ENCODE measurements at places on chromosomes 2 and 18.

- no peak for DNase-seq
Measured at GRCh38 chr2:206378835-206379234, 64.5 kb upstream of the ADAM23 start.

DNA sequence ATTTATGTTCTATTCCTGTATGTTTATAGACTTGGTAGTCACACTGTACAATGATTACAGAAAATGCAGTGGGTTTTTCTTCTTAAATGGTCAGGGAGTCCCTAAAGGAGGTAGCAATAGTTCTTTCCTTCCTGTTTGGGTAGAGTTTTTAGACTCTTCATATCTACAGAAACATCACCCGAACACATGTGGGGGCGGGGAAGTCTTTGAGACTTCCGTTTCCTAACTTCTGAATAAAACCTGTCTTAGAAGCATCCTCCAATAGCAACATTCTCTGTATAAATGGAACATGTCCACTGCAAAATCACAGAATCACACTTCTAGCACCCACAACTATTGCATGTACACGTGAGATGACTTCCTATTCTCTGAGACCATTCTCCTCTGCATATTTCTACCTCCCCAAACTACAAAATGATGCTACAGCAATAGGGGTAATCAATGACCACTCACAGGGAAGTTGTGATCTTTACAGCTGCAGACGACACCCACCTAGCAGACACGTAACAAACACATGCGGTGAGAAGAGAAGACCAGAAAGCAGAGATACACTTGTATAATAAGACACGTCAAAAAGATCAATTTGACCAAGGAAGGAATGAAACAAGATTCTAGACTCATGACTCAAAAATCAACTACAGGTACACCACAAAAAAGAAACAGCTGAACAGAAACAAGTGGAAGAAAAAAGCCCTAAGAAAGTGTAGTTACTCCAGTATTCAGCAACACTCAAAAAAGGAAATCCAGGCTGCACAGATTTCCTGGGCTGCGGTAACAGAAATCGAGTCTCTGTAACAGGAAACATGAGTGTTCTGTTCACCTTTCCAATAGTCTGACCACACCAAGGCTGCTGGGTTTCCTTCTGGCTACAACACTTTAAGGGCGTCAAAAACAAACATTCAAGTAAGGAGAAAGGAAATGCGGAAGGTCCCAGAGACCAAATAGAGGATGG is 120.4 kb downstream of the ZNF516 start:
- no peak for DNase-seq

DNA sequence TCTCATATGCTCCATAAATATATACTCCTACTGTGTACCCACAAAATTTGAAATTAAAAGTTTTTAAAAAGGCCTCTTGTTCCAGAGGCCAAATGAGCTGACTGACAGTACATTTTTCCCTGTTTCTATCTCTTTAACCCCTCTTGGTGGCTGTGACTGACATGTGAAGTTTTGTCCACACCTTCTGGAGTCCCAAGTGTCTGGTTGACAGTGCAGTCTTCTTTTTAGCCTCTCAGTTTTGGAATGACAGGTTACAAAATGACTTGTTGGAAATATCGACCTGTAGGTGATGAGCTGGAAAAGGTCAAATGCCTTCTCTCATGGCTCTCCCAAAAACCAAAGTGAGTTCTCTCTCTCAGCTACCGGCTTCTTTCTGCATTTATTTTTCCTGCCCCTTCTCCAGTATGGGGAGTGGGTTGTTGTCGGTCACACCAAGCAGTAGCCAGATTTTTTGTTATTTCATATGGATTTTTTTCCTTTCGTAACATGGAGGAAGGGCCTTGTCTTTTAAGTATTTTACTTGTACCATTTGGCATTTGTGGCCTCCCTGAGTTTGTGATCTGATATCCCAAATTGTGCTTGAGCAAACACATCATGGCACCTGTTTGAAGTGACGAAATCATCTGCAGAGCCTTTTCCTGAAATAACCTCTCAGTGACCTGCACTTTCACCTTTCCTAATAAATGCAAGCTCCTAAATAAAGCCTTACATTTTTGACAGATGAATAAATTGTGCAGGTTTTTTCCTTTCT is 143.9 kb downstream of the ESCO1 start:
- DNase-seq, result no peak

DNA sequence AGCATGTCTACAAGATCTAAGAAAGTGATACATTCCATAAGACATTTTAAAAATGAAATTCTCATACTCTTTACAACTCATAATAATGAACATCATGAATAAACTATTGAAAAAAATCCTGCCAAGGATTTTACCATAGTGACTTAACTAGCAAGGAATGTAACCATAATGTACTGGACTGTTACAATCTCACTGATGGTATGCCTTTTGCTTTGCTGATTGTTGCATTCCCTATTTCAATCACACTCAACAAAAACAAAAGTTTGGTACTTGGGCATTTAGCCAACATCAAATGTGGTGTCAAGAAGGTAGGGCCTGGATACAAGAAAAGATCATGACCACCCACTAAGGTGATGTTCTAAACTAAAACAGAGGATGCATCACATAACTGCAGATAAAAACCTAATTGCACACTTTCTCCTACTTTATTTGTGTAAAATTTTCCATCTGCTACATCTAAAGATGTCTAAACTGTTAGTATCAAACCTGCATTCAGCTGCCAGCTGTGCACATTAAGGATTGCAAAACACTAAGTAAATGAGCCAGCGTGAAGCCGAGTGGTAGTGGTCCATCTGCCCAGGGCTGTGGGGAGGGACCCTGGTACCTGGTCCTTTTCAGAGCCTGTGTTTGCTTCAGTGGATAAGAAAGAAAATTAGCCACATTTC is 564.4 kb downstream of the ZEB2 start:
- peak; percentile 57 for DNase-seq

DNA sequence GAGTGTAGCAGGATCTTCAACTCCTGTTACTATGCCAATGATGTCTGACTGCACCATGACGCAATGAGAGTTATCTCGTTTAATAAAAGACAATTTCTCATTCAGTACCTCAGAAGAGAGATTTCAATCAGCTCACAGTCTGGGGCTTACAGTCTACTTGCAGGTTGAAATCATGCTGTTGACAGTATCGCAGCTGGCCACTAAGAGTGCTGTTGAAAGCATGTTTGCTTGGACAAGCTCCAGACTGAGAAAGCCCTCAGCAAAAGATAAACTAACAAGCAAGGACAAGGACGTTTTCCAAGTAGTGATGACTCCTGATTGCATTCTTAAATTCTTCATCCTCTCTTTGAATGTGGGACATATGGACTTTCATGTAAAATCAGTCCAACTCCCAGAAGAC is 145.2 kb upstream of the SYT4 start:
- peak; percentile 26 for DNase-seq

DNA sequence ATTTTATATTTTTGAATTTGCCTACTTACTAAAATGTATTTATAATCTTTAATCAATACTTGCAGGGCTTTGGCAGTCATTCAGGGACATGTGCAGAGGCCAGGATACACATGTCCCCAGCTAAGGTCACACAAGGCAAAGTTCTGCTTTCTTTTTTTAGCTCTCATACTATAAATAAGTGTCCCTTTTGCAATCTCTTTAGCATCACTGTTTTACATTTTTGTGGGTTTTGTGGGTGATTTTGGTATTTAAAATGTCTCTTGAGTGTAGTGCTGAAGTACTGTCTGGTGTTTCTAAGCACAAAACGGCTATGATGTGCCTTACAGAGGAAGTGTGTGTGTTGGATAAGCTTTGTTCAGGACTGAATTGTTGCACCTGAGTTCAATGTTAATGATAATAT is 309.0 kb upstream of the GULP1 start:
- DNase-seq, result no peak

GRCh38 chr2:124501575-124502152 is 476.6 kb downstream of the CNTNAP5 start:
- DNase-seq, result no peak

GRCh38 chr2:15223887-15224286 is 337.2 kb downstream of the NBAS start:
- no peak for DNase-seq

DNA sequence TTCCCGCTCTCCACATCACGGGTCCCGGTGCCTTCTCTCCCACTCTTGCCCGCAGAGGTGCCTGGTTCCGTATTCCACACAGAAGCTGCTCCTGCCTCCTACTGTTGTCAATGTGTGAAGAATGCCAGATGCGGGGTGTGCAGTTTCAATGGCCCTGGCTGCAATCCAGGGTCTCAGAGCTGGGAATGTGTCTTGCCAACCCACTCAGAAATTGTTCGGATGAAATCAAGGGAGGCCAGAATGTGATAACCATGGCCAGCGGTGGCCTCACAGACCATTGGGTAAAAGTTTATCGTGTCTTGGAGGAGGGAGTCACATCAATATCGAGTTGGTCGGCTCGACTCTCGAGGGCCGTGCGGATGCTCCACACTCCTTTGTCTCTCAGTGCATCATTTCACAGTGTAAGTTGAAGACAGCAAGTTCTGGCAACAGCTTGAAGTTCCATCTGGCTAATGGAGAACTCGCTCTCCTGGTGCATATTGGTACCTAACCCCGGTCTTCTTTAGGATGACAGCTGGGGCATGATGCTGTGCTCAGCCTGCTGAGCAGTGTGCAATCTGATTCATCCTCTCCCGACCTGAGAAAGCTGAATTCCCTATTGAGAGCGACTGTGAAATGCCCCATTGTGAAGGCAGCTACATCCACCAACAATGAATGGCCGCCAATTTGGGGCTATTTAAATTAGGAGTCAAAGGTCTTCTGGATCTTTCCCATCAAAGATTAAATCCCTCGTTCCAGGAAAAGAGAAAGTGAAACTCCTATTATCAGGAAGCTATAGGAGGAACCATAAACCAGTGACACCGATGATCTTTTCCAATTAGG is 389.0 kb downstream of the SOX11 start:
- DNase-seq, result peak; percentile 73

DNA sequence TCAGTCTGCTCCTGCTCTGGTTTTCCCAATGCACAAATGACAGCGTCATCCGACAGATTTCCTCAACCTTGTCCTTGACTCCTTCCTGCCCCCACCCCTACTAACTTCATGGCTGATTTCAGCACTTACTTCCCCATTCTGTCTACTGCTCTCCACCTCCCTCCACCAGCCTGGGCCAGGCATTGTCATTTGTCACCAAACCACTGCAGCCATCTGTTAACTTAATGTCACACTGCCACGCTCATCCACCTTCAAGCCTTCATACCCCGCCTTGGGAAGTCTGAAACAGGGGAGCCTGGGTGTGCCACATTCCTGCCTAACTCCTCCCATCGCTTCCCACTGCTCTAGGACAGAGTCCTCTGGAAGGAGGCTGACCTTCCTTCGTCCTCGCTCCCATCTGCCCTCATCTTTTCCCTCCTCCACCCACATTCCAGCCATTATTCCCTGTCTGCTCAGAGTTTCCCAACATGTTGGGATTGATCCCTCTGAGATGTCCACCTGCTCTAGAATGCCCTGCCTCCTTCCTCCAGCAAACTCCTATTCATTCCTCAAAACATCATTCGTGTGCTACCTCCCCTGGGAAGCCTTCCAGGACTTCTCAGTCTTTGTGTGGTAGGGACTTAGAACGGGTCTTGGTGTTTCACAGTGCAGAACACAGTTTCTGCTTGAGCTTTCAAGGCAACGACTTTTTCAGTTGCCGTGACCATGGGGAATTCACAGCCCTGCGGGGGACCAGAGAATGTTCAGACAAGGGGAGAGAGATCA is 42.2 kb upstream of the SMAD7 start:
- no peak for DNase-seq

- DNase-seq, result no peak
Measured at GRCh38 chr2:101949304-101949703, 42.5 kb upstream of the IL1R2 start.

- DNase-seq, result no peak
Measured at GRCh38 chr18:57533868-57534510, 52.5 kb downstream of the FECH start.

GRCh38 chr2:15634846-15635490 is 43.3 kb downstream of the DDX1 start:
- no peak for DNase-seq

DNA sequence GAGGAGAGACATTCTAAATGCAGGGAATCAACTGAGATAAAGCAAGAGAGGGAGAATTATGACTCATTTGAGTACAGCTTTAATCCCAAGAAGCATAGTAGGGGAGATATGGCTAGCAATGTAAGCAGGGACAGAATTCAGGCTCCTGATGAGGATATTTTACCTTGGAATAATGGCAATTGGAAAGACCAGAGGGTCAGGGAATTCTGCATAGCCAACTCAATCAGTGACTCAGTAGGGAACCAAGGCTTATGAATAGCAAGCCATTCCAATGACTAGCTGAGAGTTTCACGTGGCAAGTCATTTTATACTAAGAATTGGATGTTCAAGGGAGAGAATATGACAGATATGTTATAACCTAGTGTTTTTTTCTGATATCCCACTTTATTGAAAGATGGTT is 563.8 kb upstream of the NETO1 start:
- no peak for DNase-seq

All from NCI-H446 (cell line).